ENCODE measurements at places on chromosomes 3 and 15.

DNA sequence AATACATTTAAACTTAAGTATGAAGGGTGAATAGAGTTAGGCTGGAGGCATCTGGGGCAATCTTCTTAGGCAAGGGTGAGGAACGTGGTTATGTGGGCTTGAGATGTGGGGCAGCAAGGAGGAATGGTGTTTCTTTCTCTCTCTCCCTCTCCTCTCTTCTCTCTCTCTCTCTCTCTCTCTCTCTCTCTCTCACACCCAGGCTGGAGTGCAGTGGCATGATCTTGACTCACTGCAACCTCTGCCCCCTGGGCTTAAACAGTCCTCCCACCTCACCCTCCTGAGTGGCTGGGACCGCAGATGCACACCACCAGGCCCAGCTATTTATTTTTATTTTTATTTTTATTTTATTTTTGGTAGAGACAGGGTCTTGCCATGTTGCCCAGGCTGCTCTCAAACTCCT, 4.0 kb upstream of the MGA start:
- no peak for DNase-seq

GRCh38 chr15:80494351-80494751, 90.2 kb downstream of the ARNT2 start:
- no peak for DNase-seq

DNA sequence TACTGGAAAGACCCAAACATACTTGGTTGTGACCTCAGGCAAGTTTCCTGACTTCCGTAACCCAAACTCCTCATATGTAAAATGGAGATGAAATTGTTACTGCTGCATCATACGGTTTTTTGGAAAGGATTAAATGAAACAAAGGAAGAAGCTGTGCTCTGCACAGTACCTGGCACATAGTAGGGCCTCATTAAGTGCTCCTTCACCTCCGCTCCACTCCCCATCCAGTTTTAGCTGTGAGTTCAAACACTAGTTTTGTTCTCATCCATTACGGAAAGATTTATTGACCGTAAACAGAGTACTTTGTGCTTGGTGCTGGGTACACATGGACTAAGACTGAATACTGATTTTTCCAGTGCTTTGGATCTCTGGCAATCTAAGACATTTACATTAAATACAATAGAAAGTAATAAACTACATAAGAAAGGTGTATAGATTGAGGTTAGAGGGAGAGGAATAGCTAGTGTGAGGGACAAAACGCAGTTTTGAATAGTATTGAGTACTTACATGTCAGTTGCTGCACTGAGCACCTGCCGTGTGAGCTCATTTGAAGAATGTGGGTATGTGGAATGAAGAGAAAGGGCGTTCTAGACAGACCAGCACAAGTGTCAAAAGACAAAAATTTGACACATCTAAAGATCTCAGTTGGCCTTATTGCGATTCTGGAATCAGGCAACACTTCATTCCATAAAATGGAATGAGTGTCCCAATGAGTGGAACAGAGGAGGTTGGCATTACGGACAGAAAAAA, 594 bp upstream of the ICE2 start:
- DNase-seq: no peak

- DNase-seq: no peak
Observed at GRCh38 chr3:185789891-185790830, 34.7 kb downstream of the IGF2BP2 start.

- DNase-seq: no peak
Observed at GRCh38 chr3:128070898-128071591, 18.8 kb downstream of the SEC61A1 start.

Measured in brain pericyte (primary cell).